ENCODE measurements at places on chromosomes 1 and 21.

GRCh38 chr1:85090225-85090624, 41.9 kb upstream of the MCOLN3 start:
- DNase-seq = no peak

GRCh38 chr1:17831597-17831996, 76.5 kb downstream of the ACTL8 start:
- peak; percentile 76 for DNase-seq

GRCh38 chr1:170520601-170521000, 11.4 kb upstream of the GORAB start:
- no peak for DNase-seq

DNA sequence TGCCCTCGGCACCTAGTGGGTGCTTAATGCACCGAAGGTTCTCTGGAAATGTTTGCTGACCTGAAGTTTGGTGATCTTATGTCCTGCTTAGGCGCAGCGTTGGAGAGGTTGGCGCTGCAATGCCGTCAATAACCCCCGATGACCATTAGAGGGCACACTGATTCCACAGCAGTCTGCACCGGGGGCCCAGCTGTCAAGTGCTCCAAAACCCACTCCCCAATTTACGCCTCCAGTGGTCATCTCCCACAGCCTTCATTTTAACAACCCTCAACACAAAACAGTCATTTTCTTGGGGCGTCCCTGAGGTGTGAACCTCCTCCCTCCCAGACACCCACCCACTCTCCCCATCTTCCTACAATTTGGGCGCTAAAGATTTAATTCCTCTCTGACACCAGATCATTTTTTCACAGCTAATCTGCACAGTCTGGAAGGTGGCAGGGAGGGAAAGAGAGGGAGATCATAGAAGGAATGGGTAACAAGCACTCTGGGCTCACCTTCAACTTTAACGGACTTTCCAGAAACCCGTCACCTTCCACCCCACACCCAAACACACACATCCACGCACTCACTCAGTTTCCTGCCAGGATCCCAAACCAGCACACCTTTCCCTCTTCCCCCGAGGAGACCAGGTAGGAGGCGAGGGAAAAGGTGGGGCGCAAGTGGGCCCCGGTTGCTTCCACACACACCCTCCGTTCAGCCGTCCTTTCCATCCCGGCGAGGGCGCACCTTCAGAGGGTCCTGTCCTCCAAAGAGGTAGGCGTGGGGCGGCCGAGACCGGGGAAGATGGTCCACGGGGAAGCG, 570 bp upstream of the NPR1 start:
- peak; percentile 83 for DNase-seq

DNA sequence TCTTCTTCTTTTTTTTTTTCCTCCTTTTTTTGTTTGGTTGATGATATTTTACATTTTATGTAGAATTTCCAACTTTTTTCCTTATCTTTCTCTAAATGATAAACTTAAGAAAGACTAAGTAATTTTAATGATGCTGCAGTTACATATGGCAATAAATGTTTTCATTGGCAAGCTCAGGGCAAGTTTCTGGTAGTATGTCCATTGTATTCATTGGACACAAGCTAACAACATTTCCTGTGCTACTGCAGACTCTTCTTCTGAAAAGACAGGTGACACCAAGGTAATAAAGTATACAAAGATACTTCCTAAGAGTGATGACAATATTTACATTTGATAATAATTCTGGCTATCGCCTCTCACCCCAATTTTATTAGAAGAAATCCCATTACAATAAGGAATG, 219.2 kb upstream of the NFIA start:
- no peak for DNase-seq

DNA sequence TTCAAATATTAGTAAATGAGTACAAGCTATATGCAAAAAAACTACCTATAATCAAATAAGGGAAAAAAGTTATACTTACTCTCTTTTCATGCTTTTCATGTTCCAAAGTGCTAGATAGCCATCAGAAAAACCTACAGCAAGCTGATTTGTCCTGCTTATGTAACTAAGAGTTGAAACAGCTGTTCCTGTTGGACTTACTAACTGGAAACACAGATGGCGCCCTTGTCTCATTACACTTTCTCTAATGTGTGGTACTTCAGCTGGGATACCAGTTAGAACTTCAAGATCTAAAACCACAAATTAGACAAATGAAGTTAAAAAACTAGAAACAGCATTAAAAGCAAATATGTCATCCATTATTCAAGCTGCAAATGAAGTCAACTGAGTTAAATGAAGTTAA, 24.3 kb downstream of the AHCTF1 start:
- no peak for DNase-seq

DNA sequence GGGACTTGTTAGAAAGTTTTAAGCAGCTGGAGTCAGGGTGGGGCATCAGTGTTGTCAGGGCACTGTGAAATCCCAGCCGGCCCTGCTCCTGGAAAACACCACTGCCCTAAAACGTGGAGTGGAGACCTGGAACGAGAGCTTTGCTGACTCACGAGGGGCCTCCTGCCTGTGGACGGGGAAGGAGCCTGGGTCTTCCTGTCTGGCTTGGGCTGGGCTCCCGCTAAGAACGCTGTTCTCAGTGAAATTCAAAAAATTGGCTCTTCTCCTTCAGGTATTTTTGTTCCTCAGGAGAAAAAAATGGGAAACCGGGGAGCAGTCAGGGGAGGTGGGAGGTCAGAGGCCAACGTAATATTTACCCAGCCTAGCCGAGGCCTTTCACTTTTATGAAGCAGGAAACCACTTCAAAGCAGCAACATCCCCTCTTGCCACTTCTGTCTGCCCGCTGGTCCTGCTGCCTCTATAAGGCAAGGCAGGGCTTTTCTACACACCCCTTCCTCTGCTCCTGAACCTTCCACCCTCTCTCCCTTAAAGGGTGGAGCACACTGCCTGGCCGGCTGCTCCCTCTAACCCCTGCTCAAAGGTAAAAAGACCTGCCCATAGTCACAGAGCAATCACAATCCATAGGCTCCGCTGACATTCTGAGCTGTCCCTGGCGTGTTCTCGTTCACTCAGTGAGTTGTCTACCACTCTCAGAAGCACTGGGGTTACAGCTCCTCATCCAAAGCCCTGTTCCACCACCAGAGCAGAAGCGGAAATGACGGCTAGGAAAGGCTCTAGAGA, 8.0 kb downstream of the PLXNA2 start:
- peak; percentile 51 for DNase-seq

- no peak for DNase-seq
These were observed 39.7 kb downstream of the CD34 start for GRCh38 chr1:207871117-207871649.

DNA sequence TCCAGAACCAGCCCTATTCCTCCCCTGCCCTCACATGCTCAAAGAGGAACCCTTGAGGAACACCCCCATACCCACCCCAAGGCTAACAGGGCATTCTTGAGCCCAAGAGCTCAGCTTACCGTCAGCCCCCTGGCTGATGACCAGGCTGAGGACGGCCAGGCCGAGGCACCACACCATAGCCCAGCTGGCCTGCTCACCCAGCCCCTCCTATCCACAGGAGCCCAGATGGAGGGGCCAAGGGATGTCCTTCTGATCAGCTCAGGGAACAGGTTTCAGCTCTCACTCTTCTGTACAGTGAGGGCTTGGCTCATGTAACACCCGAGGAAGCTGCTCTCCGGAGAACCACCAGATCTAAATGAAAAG, 2.2 kb downstream of the IGSF9 start:
- DNase-seq = no peak

DNA sequence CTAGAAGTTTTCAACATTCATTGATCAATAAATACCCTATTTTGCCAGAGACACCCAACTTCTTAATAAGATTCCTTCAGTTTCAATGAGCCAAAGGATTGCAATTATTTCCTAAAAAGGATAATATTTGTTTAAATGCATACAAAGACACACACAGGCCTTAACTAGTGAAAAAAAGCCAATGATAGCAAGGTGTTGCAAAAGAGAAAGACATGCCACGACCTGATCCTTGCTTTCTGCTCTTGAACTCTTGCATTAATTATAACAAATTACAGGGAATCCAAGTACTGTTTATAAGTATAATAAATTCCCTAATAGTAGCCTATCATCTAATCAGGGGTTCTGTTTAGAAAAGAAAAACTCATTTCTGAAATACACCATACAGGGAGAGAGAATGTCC, 131.1 kb downstream of the PTPN14 start:
- no peak for DNase-seq

DNA sequence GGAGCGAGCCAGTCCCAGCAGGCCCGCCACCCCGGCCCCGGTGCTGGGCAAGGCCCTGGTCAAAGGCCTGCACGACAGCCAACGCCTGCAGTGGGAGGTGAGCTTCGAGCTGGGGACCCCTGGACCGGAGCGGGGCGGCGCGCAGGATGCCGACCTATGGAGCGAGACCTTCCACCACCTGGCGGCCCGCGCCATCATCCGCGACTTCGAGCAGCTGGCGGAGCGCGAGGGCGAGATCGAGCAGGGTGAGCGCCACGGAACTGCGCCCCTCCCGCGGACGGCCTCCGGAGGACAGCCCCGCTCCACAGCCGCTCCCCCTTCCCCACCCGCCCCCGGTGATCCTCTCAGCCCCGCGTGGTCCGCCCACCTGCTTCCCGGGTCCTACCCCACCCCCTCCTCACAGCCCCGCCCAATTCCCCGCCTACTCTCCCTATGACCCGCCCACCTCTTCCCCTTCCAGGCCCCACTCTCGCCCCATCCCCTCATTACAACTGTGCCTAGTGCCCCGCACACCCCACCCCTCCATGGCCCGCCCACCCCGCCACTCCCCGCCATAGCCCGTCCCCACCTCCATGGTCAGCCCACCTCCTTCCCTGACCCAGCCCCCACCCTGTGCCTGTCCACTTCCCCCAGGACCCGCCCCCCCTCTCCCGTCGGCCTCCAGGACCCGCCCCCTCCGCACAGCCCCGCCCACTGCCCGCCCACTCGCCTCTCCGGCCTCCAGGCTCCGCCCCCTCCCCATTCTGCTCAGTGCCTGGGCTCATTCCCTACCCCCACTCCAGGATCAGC, 52.7 kb downstream of the VWA5B1 start:
- peak; percentile 42 for DNase-seq

GRCh38 chr1:113701429-113701828, 57.9 kb downstream of the PHTF1 start:
- DNase-seq = peak; percentile 56

- no peak for DNase-seq
These were observed 26.0 kb downstream of the LMX1A start for GRCh38 chr1:165330483-165330882.

DNA sequence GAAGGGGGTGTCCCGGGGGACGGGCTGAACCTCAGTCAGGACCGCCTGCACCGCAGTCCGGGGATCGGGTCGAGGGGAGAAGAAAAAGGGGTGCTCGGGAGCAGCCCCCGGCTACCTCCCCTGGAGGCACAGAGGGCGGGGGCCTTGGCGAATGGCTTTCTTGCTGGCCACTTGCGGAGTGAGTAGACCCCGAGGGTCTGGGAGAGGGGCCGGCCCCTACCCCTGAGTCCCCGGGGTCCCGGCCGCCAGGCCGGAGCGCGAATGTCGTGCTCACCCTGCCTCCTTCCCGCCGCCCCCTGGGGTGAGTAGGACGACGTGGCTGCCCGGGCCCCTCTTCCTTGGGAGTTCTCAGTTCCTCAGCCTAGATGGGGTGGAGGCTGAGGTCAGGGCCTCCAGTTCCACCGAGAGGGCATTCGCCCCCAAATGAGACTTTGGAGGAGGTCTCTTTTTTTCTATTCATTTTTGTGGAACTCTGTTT, 113.0 kb downstream of the OSBPL9 start:
- DNase-seq = peak; percentile 70

- no peak for DNase-seq
These were observed 434.5 kb downstream of the KIF26B start for GRCh38 chr1:245589316-245589715.

- DNase-seq = no peak
These were observed 24.1 kb downstream of the METTL13 start for GRCh38 chr1:171805395-171806115.

DNA sequence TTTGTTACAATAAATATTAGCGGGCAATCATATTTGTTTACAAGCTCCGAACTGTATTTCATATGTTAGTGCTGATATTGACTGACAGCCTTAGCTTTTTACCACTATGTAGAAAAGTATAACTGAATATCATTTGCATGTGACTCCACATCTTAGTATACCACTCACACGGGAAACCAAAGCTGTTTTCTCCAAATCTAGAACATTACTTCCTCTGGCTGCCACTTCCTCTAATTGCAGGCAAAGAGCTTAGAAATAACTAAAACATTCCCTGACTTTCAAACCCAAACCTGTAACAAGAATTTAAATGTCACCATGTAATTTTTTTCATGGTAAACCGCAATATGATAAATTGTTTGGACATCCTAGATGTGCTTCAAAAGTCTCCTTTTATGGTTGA, 174.7 kb downstream of the LBR start:
- no peak for DNase-seq

Measured in ELF-1 (cell line).